ENCODE measurements at places on chromosomes 11 and 22.

- DNase-seq: no peak
These were observed 28.6 kb downstream of the RIBC2 start for GRCh38 chr22:45442116-45442515.

- DNase-seq: no peak
These were observed 194.5 kb downstream of the ADAMTS15 start for GRCh38 chr11:130642994-130643393.

- DNase-seq: no peak
These were observed 4.1 kb downstream of the MIF start for GRCh38 chr22:23898006-23898974.

DNA sequence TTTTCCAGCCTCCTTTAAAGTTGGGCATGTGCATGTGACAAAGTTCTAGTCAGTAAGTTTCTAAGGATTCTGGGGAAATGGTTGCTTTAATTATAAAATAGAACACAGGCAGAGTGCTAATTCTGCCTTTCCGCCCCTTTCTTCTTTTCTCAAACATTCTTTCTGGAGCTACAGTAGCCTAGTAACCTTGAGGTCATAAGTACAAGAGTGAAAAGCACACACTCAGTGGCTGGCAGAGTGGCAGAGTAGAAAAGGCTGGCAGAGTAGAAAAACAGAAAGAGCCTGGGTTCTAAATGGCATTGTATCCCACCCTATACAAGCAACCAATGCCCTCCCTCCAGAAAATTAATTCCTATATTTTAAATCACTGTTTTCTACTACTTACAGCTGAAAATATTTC, 51.2 kb downstream of the PAK1 start:
- no peak for DNase-seq

- peak; percentile 74 for DNase-seq
These were observed 16.6 kb downstream of the OR8A1 start for GRCh38 chr11:124586238-124586860.

GRCh38 chr11:77559686-77560401, 29.9 kb upstream of the AQP11 start:
- no peak for DNase-seq
